ENCODE measurements at places on chromosomes 13 and 19.

DNA sequence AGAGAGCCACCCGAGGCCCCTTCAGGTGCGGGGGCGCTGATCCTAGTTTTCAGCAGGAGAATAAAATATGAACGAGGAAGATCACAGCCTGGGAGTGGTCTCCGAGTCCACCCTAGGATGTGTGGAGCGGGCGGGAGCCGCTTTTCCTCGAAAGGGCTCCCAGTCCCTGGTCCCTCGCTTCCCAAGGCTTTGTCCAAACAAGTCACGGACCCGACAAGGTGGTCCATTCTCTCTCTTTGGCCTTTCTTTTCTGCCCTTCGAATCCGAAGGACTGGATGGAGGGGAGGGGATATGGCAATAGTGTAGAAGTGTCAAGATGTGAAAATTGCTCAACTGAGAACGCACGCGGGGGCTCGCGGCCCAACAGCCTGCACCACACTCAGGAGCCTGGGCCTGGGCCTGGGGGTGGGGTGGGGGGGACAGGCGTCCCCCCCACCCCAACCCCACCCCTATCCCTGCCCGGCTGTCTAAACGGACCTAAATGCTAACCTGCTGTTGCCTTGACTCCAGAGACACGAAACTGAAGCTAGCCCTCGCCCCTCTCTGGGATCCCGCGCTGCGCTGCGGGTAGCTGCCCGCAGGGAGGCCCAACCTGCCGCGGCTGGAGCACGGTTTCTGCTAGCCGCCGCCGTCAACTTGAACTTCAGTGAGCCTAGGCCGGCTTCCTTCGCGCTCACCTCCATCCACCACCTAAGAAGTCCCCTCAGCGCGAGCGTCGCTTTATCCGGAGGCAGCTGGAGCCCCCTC is 7.1 kb downstream of the ZIC2 start:
- no peaks in the 10 kb centered on the region for H3K4me1 ChIP-seq
- no peak overlapping the region for H3K4me3 ChIP-seq
- peaks cover 95% of the 10 kb centered on the region for H3K27me3 ChIP-seq
- no peak for DNase-seq

DNA sequence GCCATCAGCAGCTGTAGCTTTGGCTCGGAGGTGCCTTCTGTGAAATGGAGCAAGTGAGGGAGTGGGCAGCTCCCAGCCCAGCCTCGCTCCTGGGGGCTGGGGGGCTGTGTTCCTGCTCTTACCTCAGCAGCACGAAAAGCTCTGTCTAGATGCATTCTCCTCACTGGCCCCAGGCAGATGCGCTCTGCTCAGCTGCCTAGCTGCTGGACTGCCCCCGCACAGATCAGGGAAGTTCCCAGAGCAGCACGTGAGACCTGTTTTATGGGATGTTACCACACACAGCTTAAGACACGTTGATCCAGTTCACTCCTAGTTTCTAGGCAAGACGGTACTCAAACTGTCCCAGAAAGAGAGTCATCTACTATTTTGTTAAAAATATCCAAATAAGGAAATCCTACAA is 13.6 kb downstream of the LCP1 start:
- no peak overlapping the region for H3K4me3 ChIP-seq
- H3K36me3 ChIP-seq = no peaks in the 10 kb centered on the region
- H3K4me1 ChIP-seq = no peaks in the 10 kb centered on the region
- H3K27me3 ChIP-seq = no peaks in the 10 kb centered on the region
- no peak overlapping the region for H3K27ac ChIP-seq

- no peaks in the 10 kb centered on the region for H3K27me3 ChIP-seq
- no peak for DNase-seq
- no peaks in the 10 kb centered on the region for H3K36me3 ChIP-seq
- no peak overlapping the region for H3K4me3 ChIP-seq
- no peak overlapping the region for H3K27ac ChIP-seq
These were observed 6.7 kb downstream of the ZBTB32 start for GRCh38 chr19:35710784-35711723.

DNA sequence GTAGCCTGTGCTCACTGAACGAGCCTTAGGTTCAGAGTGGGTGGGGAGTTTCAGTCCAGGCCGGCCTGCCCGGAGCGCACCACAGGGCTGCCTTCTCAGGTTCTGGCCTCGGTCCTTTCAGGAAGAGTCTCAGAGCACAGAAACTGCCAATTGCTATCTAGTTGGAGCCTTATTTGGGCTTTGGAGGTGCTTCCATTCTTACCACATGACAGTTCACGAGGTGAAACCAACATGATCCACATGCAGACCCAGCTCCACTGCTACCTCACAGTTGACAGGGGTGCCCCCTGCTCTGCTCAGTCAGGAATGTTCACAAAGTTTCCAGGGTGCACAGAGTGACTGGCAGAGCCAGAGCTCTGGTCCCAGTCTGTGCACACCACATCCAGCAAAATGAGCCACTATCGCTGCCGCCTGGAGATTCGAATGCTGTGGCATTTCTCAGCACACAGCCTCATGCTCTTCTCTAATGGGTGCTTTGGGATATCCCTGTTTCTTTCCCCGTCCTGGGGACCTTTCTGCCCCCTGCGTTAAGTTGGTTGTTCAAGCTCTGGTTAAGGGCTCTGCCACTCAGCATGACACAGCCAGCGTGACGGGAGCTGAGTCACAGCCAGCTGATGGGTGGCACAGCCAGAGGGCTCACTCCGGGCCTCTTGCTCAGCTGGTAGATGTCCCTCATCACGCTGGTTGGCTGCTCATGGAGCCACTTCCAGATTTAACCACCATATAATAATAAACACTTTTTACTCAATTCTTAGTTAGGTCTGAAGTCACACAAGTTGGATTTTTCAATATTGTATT is 7.5 kb upstream of the SACS start:
- H3K36me3 ChIP-seq = no peaks in the 10 kb centered on the region
- H3K4me3 ChIP-seq = no peak overlapping the region
- DNase-seq = peak; percentile 15
- no peak overlapping the region for H3K27ac ChIP-seq
- no peaks in the 10 kb centered on the region for H3K4me1 ChIP-seq
- H3K27me3 ChIP-seq = no peaks in the 10 kb centered on the region

- H3K4me1 ChIP-seq = no peaks in the 10 kb centered on the region
- peak overlapping the region; percentile 39 for H3K4me3 ChIP-seq
- no peaks in the 10 kb centered on the region for H3K27me3 ChIP-seq
- DNase-seq = peak; percentile 23
These were observed 21.7 kb downstream of the ZNF613 start for GRCh38 chr19:51948975-51949374.

DNA sequence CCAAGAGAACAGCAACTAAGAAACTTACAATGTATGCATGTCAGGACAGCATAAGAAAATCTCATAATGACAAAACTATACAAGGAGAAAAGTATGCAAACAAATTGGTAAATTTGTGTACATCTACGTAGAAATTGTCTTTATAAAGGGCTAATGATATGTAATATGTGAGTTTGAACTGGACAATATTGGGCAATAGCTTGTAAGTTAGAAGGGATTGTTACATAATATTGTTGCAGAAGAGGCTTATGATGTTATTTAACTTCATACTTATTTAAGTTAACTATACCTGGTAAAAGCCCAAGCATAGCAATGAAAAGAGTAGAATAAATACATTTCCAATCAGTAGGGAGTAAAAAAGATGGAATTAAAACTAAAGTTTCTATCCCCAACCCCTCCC is 134.0 kb downstream of the MAB21L1 start:
- DNase-seq = no peak

- no peaks in the 10 kb centered on the region for H3K27me3 ChIP-seq
- H3K36me3 ChIP-seq = peaks cover 91% of the 10 kb centered on the region
These were observed 7.2 kb downstream of the HNRNPL start for GRCh38 chr19:38842439-38843174.

DNA sequence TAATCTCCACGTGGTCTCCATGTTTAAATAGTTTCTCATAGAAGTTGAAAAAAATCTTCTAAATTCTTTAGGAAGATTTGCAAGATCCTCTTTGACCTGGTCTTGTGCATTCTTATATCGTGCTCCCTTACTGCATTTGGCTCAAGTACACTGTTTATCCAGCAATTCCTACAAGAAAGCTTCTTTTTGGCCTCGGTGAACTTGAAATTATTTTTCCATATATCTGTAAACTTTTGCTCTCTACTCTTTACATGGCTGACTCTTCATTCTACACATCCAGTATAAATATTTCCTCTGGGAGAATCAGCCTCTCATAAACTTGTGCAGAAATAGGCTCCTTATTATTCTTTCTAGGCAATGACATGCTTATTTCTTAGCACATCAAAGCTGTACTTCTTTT is 1457.9 kb upstream of the PRR20A start:
- H3K27ac ChIP-seq = no peak overlapping the region
- DNase-seq = no peak
- no peak overlapping the region for H3K4me3 ChIP-seq
- H3K27me3 ChIP-seq = no peaks in the 10 kb centered on the region

GRCh38 chr13:42174344-42175162 is 97.4 kb upstream of the AKAP11 start:
- H3K4me1 ChIP-seq = peaks cover 5% of the 10 kb centered on the region
- H3K4me3 ChIP-seq = no peak overlapping the region
- H3K27me3 ChIP-seq = no peaks in the 10 kb centered on the region

- H3K36me3 ChIP-seq = no peaks in the 10 kb centered on the region
- H3K4me3 ChIP-seq = no peak overlapping the region
- H3K4me1 ChIP-seq = peaks cover 23% of the 10 kb centered on the region
- H3K27ac ChIP-seq = peak overlapping the region; percentile 48
- H3K27me3 ChIP-seq = no peaks in the 10 kb centered on the region
These were observed 13.4 kb upstream of the C19orf33 start for GRCh38 chr19:38290631-38291147.

DNA sequence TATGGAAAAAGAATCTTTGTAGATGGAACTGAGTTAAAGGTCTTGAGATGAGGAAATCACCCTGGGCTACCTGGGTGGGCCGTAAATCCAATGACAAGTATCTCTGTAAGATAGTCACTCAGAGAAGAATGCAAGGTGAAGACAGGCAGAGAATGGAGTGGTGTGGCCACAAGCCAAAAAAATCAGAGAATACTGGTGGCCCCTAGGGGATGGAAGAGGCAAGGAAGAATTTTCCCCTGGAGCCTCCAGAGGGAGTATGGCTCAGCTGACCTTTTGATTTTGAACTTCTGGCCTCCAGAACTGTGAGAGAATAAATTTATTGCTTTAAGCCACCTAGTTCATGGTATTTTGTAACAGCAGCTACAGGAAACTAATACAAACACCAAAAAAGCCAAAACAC is 32.7 kb upstream of the CSNK1A1L start:
- no peak overlapping the region for H3K4me3 ChIP-seq
- no peak for DNase-seq
- no peak overlapping the region for H3K27ac ChIP-seq

Data from IMR-90 (cell line).